Esophagus squamous epithelium (tissue), 5 donors: ENCODE measurements at places on chromosomes 5 and 9.
A peak's percentile ranks its signal among the peaks of the same experiment; 100 is the strongest.

- H3K4me1 ChIP-seq = peaks cover 6% of the 10 kb centered on the region
- no peak for DNase-seq
- peak overlapping the region; percentile 4 for H3K27ac ChIP-seq
- no peaks in the 10 kb centered on the region for H3K27me3 ChIP-seq
- H3K4me3 ChIP-seq = no peak overlapping the region
These were observed 6.8 kb upstream of the RECK start for GRCh38 chr9:36029765-36030528.

- H3K27ac ChIP-seq = no peak overlapping the region
- H3K4me1 ChIP-seq = no peaks in the 10 kb centered on the region
These were observed 425.3 kb downstream of the CSNK1G3 start for GRCh38 chr5:123937230-123937629.

GRCh38 chr5:17229313-17229712 is 11.9 kb downstream of the BASP1 start:
- peak overlapping the region; percentile 23 for H3K27ac ChIP-seq
- no peak for DNase-seq
- H3K36me3 ChIP-seq = no peaks in the 10 kb centered on the region
- H3K4me3 ChIP-seq = no peak overlapping the region

GRCh38 chr5:10565785-10566542 is 2.1 kb downstream of the ANKRD33B start:
- peaks cover 71% of the 10 kb centered on the region for H3K4me1 ChIP-seq
- peaks cover 47% of the 10 kb centered on the region for H3K27me3 ChIP-seq
- no peak for DNase-seq
- H3K27ac ChIP-seq = peak overlapping the region; percentile 36
- peak overlapping the region; percentile 58 for H3K4me3 ChIP-seq
- H3K36me3 ChIP-seq = no peaks in the 10 kb centered on the region

- no peak overlapping the region for H3K4me3 ChIP-seq
- no peaks in the 10 kb centered on the region for H3K27me3 ChIP-seq
- no peak for DNase-seq
- H3K27ac ChIP-seq = no peak overlapping the region
- no peaks in the 10 kb centered on the region for H3K36me3 ChIP-seq
- H3K4me1 ChIP-seq = no peaks in the 10 kb centered on the region
These were observed 76.0 kb upstream of the RASA1 start for GRCh38 chr5:87191645-87192044.

- H3K4me3 ChIP-seq = no peak overlapping the region
- H3K4me1 ChIP-seq = no peaks in the 10 kb centered on the region
- no peaks in the 10 kb centered on the region for H3K27me3 ChIP-seq
- DNase-seq = no peak
- H3K36me3 ChIP-seq = no peaks in the 10 kb centered on the region
These were observed 315.0 kb downstream of the FER start for GRCh38 chr5:109062664-109063063.

DNA sequence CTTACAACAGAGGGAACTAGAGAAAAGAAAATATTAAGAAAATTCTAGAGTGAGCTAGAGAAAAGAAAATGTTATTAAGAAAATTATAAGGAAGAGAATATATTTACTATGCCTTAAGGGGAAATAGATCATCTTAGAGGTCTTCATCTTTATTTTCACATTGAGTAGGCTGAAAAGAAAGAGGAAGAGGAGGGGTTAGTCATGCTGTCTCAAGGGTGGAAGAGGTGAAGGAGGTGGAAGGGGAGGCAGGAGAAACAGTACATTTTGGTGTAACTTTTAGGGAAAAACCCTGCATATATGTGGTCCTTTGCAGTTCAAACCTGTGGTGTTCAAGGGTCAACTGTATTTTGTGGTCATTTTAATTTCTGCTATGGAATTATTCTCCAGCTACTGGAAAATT is 46.6 kb downstream of the PPIP5K2 start:
- H3K36me3 ChIP-seq = peaks cover 48% of the 10 kb centered on the region
- H3K27ac ChIP-seq = no peak overlapping the region
- no peaks in the 10 kb centered on the region for H3K4me1 ChIP-seq
- no peak for DNase-seq

- no peak overlapping the region for H3K27ac ChIP-seq
- DNase-seq = no peak
- H3K36me3 ChIP-seq = no peaks in the 10 kb centered on the region
- H3K27me3 ChIP-seq = no peaks in the 10 kb centered on the region
- H3K4me1 ChIP-seq = no peaks in the 10 kb centered on the region
These were observed 109.6 kb downstream of the ADAMTS2 start for GRCh38 chr5:179235416-179236400.

GRCh38 chr5:175092691-175093090 is 351.3 kb downstream of the DRD1 start:
- H3K4me1 ChIP-seq = no peaks in the 10 kb centered on the region
- H3K27ac ChIP-seq = no peak overlapping the region
- no peaks in the 10 kb centered on the region for H3K36me3 ChIP-seq
- DNase-seq = no peak
- no peaks in the 10 kb centered on the region for H3K27me3 ChIP-seq

- DNase-seq = no peak
- H3K27me3 ChIP-seq = no peaks in the 10 kb centered on the region
- H3K4me3 ChIP-seq = no peak overlapping the region
These were observed 59.8 kb downstream of the SH3RF2 start for GRCh38 chr5:145996135-145996534.

DNA sequence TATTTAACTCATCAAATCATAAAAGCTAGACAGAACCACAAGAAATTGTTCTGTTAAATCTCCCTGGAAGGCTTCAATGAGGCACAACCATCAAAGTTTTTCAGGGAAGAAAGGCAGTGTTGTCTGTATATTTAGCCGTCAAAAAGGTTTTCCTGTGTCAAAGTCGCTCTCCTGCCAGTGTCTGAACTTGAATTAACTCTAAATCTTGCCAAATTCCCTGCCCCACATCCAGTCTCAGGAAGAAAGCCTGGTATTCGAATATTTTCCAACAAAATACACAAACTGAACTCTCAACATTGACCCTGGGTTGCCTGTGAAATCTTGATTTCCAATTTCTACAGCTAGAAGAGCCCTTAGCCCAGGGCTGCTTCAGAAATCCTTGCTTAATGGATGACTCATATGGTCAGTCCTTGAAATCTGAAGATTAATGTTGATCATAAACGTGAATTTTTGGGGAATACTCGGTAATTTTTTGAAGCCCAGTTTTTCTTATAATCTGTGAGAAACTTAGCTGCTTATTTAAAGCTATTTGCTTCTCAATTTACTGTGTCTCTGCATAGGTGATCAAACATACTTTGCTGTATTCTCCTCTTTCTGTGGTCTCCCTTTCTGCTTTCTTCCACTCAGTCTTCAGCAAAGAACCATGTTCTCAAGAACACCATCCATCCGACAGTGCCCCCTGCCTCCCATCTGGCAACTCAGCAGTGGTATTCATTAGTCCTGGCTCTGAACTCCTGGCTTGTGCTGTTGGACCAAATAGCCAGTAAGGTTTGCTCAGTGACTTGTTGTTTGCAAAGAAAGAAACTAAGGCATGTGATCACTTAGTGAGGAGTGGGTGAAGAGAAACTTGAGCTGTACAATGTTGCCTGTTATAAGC is 58.9 kb downstream of the NREP start:
- no peak for DNase-seq
- peaks cover 26% of the 10 kb centered on the region for H3K4me1 ChIP-seq
- no peak overlapping the region for H3K4me3 ChIP-seq
- peak overlapping the region; percentile 4 for H3K27ac ChIP-seq

DNA sequence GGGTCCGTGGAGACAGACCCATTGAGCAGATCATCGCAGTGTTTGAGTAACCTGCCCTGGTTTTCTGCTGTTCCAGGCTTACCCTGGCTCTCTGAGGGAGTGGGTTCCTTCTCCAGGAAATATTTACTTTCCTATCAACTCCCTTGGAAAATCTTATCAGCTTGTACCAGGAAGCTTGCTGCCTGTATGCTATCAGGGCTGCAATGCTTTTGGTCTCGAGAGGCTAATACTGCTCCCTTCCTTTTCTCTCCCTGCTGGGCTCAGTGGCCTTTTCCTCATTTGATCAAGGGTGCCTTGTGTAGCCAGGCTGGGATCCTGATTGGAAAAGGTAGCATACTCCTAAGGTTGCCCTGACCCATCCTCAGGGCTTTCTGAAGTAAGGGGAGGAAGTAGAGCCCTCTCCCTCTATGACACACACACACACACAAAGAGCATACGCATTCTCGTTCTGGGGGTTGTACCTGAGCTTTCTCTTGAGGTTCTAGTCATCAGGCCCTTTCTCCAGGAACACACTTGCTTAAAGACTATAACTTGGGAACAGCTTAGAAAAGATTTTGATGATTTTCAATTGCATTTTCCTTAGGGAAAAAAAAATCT is 41.6 kb downstream of the CYSTM1 start:
- H3K4me1 ChIP-seq = peaks cover 8% of the 10 kb centered on the region
- no peaks in the 10 kb centered on the region for H3K36me3 ChIP-seq
- H3K27ac ChIP-seq = no peak overlapping the region
- DNase-seq = no peak

- no peak overlapping the region for H3K27ac ChIP-seq
- no peaks in the 10 kb centered on the region for H3K36me3 ChIP-seq
- no peaks in the 10 kb centered on the region for H3K4me1 ChIP-seq
- DNase-seq = no peak
- no peak overlapping the region for H3K4me3 ChIP-seq
- no peaks in the 10 kb centered on the region for H3K27me3 ChIP-seq
These were observed 75.1 kb upstream of the FBN2 start for GRCh38 chr5:128613128-128613527.

- H3K4me1 ChIP-seq = no peaks in the 10 kb centered on the region
- no peak overlapping the region for H3K27ac ChIP-seq
- H3K27me3 ChIP-seq = peaks cover 97% of the 10 kb centered on the region
These were observed 66.8 kb downstream of the TSPAN17 start for GRCh38 chr5:176714067-176714466.

DNA sequence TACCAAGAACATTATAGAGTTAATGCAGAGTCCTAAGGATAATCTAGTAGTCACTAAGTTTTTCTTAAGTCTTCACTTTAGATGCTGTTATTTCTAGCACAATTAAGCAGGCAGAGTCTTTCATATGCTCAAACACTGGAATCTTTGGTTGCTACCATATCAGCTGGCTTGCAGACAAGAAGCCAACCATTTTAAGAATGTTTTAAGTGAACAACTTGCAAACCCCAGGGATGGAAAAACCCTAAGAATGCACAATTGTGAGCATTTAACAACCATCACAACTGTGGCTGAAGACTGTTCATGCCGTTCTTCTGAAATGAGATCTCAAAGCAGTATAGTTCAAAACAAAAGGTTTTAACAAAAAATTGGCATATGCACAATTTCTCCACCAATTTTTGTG is 55.1 kb downstream of the CSNK1A1 start:
- H3K27ac ChIP-seq = peak overlapping the region; percentile 17
- H3K27me3 ChIP-seq = no peaks in the 10 kb centered on the region
- no peak overlapping the region for H3K4me3 ChIP-seq
- H3K4me1 ChIP-seq = peaks cover 7% of the 10 kb centered on the region

DNA sequence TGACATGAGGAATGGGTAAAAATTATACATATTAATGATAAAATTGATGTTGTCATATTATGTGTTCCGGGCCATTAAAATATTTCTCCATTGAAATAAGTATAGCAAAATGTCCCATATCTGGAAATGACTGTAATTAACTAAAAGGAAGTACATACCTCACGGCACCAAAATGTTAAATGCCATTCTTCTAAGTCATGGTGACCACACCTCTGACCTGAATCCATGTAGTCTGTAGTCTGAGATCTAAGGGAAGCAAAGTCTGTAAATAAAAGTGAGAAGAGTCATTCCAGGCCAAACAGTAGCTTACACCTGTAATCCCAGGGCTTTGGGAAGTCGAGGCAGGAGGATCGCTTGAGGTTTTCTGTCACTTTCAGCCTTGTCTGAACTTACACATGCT is 8.7 kb upstream of the GDA start:
- no peaks in the 10 kb centered on the region for H3K4me1 ChIP-seq
- H3K36me3 ChIP-seq = no peaks in the 10 kb centered on the region
- no peak overlapping the region for H3K27ac ChIP-seq
- H3K4me3 ChIP-seq = no peak overlapping the region

DNA sequence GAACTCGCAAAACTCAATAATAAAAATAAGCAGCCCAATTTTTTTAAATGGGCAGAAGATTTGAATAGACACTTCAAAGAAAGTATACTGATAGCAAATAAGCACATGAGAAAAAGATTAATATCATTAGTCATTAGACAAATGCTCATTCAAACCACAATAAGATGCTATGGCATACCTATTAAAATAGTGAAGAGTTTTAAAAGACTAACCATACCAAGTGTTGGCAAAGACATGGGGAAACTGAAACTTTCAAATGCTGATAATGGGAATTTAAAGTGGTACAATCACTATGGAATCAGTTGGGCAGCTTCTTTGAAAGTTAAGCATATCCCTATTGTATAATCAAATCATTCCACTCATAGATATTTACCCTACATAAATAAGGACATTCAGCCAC is 26.6 kb upstream of the ORM1 start:
- H3K27ac ChIP-seq = no peak overlapping the region
- no peaks in the 10 kb centered on the region for H3K36me3 ChIP-seq

DNA sequence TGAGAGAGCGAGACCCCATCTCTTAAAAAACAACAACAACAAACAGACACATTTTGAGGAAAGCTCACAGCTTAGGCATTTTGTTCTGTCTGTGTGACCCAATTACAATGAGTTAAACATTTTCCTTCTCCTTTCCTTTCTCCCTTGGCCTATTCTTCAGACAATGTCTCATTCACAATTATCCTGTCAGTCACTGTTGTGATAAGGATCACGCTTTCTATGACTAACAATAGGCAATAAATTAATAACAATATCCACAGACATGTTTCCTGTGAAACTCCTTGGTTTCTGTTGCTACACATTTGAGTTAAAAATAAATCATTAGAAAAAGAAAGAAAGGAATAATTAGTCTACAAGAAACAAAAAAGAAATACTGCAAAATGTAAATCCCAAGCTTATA is 19.8 kb upstream of the CARTPT start:
- H3K27me3 ChIP-seq = no peaks in the 10 kb centered on the region
- H3K4me1 ChIP-seq = no peaks in the 10 kb centered on the region
- no peak overlapping the region for H3K4me3 ChIP-seq

- peak overlapping the region; percentile 86 for H3K27ac ChIP-seq
- peaks cover 100% of the 10 kb centered on the region for H3K4me1 ChIP-seq
- no peak for DNase-seq
- H3K27me3 ChIP-seq = no peaks in the 10 kb centered on the region
These were observed 165.6 kb downstream of the MACROH2A1 start for GRCh38 chr5:135233477-135233876.

GRCh38 chr5:62144401-62145022 is 161.5 kb upstream of the KIF2A start:
- no peak for DNase-seq
- H3K27me3 ChIP-seq = no peaks in the 10 kb centered on the region
- H3K36me3 ChIP-seq = no peaks in the 10 kb centered on the region
- H3K27ac ChIP-seq = no peak overlapping the region
